ENCODE measurements at places on chromosomes 3 and 15.

DNA sequence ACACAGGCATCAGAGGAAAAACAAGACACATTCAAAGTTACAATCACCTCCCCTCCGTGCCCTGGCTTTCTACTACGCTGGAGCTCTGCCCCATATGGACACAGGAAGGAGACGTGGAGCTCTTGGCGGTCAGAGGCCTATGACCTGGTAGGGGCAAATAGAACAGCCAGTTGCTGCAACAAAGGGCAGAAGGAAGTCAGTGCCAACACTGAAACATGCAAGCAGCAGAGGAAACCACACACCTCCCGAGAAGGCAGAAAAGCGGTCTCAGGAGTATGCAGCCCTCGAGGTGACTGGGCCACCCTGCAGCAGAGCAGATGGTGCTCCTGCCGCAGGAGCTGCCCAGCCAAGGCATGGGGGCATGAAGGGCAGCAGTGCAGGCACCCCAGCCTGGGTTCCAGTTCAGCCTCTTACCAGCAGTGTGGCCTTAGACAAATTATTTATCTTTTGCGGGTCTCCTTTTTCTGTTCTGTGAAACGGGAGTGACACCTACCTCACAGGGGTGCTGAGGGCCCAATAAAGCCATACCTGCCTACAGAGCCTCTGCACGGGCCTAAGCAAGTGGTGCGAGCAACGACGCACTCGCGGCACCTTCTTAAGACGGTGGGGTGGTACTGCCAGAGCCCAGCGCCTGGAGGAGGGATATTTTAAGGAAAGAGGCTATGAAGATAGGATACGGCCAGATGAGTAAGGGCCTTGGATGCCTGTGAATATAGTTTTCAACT is 8.6 kb downstream of the ZXDC start:
- DNase-seq: no peak

GRCh38 chr3:148962513-148962912 is 28.8 kb upstream of the GYG1 start:
- DNase-seq: peak; percentile 79

DNA sequence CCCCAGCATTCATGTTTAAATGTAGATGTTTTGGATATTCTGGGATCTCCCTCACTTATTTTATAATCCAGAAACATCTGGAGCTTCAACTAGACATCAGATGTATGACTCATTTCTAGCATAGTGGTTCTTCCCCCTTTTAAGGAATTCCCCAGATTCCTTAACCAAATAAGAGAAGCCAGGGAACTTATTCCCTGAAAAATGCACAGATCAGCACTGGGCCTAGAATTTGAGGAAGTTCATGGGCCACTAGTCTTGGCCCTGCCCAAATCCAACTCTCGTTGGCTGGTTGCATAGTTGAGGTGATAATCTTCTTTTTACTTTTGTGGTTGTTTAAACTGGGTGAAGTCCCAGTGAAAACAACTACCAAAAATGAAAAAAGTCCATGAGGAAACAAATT is 20.4 kb downstream of the RARRES1 start:
- DNase-seq: peak; percentile 25

GRCh38 chr3:62044874-62045411 is 328.4 kb downstream of the FEZF2 start:
- DNase-seq: no peak

- no peak for DNase-seq
Observed at GRCh38 chr15:93307513-93307912, 218.5 kb upstream of the RGMA start.

GRCh38 chr3:160368804-160369203 is 30.2 kb downstream of the IFT80 start:
- peak; percentile 76 for DNase-seq

- peak; percentile 51 for DNase-seq
Observed at GRCh38 chr3:154758109-154758868, 321.8 kb upstream of the MME start.

- DNase-seq: no peak
Observed at GRCh38 chr3:189833996-189834395, 202.8 kb downstream of the TP63 start.

GRCh38 chr15:45670511-45670910 is 35.7 kb downstream of the SQOR start:
- DNase-seq: no peak

- peak; percentile 87 for DNase-seq
Observed at GRCh38 chr3:52005571-52005986, 9.9 kb upstream of the RPL29 start.

DNA sequence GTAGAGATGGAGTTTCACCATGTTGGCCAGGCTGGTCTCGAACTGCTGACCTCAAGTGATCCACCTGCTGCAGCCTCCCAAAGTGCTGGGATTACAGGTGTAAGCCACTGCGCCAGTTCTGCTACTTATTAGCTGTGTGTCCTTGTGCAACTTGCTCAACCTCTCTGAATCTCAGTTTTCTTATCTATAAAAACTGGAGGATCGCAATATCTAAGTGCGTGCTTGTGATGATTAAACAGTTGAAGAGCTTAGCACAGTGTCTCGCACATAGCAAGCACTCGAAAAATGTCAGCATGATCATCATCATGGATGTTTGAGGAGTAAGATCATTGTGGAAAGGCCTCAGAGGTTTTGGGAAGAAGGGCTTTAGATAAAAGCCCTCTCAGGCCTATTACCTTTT is 10.8 kb downstream of the CLCN2 start:
- DNase-seq: no peak

- DNase-seq: no peak
Observed at GRCh38 chr3:38007754-38008090, 17.1 kb downstream of the VILL start.

DNA sequence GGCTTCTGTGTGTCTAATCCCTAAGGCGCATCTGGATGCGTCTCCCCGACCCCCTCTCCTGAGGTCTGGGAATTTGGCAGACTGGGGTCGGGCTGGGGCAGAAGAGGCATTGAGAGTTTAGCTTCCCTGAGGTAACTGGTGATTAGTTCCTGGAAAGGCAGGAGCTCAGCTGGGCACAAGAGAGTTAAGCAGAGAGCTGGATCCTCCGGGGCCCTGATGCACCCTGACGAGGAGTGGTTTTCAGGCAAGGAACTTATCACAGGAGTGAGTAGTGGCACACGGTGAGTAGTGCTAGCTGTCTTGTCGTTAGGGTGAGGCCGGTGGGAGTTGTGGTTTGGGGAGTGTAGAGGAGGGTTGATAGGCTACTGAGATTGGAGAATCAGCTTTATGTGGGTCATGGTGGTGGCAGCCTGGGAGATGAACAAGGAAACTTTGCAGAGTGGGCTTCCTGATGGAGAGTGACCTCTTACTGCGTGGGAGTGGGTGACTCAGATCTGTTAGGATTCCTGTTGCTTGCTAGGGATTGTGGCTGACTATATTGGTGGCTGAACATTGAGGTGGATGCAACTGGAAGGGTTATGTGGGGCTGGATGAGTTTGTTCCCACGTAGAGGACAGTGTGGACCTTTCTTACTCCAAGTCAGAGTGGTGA is 897 bp downstream of the RAD54L2 start:
- peak; percentile 62 for DNase-seq

- DNase-seq: no peak
Observed at GRCh38 chr15:81229586-81229985, 32.9 kb downstream of the IL16 start.

DNA sequence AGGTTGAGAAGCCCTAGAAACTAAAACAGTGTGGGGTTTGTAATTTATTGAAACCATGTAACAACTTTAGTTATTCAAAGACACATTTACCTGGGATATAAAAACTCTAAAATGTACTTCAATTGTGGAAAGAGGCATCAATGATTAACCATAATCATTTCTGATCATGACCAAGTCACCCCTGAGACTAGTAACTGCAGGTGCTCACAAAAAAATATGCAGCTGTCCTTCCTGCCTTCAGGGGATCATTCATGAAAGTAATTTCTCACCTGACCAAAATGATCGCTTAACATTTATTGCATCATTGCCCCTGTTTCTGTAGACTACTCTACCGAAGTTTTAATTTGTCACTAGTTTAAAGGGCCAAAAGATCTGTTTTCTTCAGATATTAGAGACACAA is 9.0 kb downstream of the ACP3 start:
- DNase-seq: no peak

DNA sequence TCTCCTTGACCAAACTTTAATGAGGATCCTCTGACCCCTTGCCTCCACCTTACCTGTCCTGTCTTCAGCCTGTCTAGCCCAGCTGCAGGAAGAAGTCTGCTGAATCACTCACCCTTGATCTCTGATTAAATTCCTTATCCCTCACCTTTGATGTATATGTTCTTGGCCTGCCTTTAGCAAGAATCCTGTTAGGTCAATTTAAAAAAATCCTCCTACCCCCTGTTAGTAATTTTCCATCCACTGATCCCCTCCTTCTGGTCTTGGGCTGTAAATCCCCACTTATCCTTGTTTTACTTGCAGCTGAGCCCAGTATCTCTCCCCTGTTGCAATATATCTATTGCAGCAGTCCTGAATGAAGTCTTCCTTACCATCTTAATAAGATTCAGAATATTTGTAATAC is 39.0 kb downstream of the MYH15 start:
- no peak for DNase-seq

DNA sequence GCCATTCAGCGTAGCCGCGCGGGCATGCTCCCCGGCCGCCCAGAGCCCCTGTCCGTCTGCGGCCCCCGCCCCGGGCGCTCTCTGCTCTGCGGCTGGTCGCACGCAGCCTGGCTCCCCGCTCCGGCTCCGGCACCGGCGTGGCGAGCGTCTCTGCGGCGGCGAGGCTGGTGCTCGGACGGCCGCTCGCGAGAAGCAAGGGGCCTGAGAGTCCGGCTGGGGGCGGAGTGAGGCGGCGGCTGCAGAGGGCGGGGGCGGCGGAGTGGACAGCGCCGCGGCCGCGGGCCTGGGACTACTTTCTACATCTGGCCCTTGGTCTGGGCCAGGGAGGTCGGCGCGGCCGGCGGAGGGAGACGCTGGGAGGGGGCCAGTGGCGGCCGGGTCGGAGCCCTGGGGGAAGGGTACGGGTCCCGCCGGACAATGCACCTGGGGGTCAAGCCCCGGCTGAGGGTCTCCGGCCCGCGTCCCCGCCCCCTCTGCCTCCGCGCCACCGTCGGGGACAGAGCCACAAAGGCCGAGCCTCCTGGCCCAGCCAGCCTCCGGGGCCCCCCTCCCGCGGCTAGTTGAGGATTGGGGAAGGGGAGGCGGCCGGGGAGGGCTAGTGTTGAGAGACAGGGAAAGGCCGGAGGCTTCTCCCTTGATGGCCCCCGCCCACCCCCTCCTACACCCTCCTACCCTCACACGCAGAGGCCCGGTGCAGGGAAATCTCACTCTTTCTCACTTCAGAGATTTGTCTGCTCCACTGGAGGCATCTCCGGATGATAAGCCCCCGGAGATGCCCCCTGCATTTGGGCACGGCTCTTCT is at the start of gene PRTG:
Gene PRTG, minus strand, starts transcription at position 226 of the 802 bp plus-strand sequence. Its CDS starts 221 bp downstream, at position 5.
- DNase-seq: peak; percentile 22

- DNase-seq: no peak
Observed at GRCh38 chr3:123300583-123300982, 98.8 kb downstream of the SEC22A start.

GRCh38 chr3:159451482-159451881 is 537.2 kb upstream of the IL12A start:
- no peak for DNase-seq

- DNase-seq: no peak
Observed at GRCh38 chr15:43492266-43492665, 690 bp downstream of the TP53BP1 start.

DNA sequence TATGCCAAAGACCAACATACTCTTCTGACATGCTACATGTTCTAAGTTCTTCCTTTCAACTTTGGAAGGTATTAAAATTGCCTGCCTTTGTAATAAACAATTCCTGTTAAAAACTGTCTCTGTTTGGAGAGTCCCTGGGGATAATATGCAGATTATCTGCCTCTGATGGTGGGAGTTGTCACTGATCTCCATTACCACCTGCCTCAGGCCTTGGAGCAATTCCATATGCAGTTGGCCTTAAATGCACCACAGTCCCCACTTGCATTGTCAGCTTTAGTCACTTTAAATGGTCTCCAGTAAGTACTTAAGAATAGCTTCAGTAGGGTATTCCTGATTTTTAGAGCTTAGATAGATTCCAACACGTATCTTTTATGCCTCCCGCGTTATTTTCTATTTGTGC is 121.1 kb upstream of the GOLIM4 start:
- DNase-seq: no peak
